Eye (tissue), 1 donor: ENCODE measurements at places on chromosomes 2 and 18.

DNA sequence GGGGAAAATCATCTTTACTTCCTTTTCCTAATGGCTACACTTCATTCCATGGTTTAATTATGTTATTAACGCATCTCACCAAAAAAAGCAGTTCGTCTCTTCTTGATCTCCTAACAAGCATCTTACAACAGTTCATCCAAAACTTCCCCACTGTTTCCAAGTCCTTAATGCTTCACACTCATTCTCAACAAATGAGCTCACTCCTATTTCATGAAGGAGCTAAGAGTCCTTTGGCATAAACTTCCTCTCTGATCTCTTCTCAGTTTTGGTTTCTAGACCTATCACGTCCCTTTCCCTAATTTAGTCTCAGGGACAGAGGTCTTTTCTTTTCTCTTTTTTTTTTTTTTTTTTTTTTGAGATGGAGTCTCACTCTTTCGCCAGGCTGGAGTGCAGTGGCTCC, 205.9 kb upstream of the SLC39A10 start:
- DNase-seq = peak; percentile 9

DNA sequence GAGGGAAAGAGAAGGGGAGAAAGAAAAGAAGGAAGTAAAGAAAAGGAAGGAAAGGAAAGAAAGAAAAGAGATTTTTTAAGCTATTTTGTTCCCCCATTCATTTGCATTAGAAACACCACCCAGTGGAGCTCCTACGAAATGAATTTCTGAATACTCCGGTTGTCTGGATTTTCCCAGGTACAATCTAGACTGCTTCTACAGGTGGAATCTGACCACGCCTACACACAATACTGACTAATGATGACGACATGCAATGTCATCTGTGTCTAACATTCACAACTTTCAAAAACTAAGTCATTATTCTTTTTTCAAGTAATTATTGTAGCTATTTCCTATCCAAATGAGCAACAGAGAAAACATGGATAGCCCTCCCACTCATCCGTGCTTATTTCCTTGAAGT, 121.7 kb downstream of the ZNF516 start:
- no peak for DNase-seq

- no peak for DNase-seq
Observed at GRCh38 chr2:222479859-222480258, 55.5 kb downstream of the SGPP2 start.

DNA sequence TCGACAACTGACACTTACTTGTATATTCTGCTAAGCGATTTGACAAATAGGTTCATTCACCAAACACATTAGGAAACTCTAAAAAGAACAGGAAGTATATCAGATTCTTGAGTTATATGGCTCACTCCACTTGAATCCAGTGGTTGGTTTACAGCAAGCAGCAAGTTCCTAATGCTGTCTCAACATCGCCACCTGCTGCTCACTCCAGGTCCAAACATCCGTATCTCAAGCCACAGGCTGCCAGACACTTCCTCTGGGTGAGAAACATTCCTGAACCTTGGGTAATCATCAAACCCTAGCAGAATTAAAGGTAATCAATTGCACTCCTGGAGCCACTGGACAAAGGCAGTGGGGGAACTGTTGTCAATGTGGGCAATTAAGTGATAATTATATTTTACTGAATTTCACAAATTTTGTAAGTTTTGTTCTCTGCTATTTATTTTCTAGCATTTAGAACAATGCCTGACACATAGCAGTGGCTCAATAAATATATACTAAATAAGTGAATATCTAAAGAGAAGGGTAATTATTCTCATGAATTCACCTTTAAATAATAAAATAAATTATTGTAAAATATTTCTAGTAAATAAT, 107.1 kb upstream of the TTN start:
- peak; percentile 89 for DNase-seq

GRCh38 chr2:104290566-104290891, 563.4 kb upstream of the POU3F3 start:
- DNase-seq = no peak

DNA sequence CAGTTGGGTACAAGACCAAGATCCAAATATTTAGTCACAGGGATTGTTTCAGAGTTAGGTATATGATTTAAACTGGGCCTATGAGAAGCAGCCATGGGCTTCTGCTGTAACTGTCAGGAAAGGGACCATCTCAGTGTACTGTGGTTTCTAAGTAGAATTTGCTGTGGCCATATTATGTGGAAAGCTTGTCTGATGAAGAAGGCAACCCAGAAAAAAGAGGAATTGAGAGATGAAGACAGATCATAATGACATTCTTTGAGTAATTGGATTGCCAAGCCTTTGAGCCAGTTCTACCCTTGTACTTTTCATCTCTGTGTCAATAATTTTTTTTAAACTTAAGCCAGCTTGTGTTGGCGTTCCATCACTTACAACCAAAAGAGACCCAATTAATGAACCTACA, 259.6 kb downstream of the NUP35 start:
- DNase-seq = no peak

DNA sequence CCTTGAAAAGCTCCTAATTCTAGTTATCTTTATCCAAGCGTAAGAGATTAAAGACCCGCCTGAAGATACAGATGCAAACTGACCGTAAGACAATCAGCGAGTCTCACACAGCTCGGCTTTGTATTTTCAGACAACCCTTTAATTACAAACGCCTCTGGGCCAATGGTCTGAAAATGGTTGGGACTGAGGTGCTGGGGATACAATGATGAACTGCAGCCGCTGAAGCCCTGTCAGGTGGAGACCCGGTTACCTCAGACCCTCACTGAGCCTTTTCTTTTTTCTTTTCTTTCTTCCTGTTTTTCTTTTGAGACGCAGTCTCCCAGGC, 715 bp upstream of the CFAP36 start:
- peak; percentile 63 for DNase-seq

GRCh38 chr18:362311-363290, 94.8 kb upstream of the THOC1 start:
- DNase-seq = no peak

DNA sequence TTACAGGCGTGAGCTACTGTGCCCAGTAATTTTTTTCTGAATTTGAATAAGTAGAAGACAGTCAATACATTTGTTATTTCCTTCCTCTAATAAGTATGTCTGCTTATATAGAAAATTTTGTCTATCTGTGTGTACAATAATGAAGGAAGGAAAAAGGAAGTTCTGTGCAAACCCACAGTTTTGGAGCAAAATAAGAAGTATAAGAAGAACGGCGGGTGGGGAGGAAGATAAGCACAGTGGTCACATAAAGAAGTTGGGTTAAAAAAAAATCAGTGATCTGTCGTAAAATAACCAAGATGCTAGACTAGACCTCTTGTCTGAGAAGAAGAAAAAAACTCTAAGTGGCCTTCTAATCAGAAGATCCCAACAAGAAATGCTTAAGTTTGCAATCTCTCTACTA, 20.2 kb downstream of the MGAT4A start:
- DNase-seq = no peak

DNA sequence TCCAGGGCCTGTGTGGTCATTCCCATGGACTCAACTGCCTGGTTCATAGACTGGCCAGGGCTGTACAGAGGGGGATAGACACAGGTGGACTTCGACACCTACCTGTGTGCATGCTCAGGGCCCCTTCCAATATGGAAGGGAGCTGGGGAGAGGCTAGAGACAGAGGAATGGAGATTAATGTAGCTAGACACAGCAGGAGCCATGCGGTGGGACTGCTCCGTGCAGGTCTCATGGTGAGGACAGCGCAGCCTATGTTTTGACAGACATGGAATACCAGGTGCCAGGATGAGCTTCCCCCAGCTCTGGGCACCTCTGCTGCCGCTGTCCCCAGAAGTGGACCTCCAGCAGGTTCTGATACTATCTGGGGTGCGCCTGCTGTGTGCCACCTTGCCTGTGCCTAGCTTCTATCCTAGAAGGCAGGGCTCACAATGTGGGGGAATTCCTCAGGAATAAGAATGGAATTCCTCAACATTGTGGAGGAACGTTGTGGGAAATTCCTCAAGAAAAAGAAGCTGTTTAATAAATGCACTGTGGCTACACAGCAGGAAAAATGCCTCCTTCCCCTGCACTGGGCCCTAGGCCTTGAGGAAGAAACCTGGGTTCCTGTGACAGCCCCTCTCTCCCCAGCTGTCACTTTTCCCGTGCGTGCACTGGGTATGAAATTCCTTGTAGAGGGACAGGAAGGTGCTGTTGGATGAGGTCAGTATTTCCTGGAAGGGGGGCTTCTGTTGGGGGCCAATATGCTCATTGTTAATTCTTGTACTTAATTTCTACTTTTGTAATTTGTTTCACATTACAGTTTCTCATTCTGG, 7.3 kb downstream of the IL1R1 start:
- DNase-seq = no peak

- no peak for DNase-seq
Observed at GRCh38 chr18:54388203-54389142, 30.8 kb downstream of the C18orf54 start.

GRCh38 chr2:30769891-30770462, 37.3 kb downstream of the CAPN13 start:
- no peak for DNase-seq

DNA sequence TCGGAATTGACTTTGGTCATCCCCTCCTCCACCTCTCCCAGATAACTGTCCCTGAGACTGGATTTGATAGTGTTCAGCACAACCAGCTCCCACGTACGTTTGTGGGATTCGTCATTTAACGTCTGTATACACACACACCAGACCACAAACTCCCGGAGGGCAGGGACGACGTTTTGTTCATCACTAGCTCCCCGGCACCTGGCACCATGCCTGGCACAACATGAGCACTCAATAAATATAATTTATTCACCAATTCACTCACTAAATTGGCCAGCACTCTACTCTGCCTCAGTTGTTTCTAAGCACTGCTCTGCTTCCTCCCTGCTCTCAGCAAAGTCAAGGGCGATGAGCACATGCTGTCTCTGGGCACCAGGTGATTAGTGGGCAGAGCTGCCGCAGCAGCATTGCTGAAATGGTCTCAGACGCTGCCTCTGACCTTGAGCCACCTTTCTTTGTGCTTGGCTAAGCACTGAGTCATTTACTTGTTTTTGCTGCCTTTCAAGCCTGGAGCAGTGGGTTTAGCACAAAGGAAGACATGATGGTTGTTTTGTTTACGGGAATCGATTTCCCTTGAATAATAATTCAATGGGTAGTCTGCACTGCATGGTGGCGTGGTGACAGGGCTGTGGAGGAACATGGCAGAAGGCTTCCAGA, 19.3 kb upstream of the LOXHD1 start:
- peak; percentile 52 for DNase-seq

DNA sequence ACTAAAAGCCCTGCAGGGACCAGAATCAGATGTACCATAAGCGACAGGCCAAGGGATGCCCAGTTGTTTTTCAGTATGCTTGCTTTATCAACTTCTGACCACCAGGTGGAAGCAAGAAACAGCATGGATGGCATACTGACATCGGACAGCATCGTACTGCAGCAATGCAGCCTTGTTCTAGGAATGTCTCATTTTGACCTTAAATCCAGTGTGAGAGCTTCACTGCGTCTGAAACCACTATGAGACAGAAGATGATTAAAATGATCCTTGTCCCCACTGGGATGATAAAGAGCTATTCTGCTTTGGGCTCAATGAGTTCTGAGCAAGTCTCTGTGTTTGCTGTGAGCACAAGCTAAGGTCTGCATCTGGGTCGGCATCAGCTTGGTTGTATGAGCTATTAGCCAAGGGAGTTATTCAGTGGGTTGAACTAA, 54.3 kb downstream of the CDK15 start:
- peak; percentile 93 for DNase-seq

DNA sequence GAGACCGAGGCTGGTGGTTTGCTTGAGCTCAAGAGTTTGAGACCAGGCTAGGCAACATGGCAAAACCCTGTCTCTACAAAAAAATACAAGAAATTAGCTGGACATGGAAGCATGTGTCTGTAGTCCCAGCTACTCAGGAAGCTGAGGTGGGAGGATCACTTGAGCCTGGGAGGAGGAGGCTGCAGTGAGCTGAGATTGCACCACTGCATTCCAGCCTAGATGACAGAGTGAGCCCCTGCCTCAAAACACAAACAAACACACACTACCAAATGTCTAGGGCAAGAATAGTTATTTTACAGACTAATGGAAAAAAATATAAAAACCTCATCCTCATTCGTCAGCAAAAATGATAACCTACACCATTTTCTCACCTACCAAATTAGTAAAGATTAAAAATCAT, 15.3 kb downstream of the BUB1 start:
- no peak for DNase-seq

DNA sequence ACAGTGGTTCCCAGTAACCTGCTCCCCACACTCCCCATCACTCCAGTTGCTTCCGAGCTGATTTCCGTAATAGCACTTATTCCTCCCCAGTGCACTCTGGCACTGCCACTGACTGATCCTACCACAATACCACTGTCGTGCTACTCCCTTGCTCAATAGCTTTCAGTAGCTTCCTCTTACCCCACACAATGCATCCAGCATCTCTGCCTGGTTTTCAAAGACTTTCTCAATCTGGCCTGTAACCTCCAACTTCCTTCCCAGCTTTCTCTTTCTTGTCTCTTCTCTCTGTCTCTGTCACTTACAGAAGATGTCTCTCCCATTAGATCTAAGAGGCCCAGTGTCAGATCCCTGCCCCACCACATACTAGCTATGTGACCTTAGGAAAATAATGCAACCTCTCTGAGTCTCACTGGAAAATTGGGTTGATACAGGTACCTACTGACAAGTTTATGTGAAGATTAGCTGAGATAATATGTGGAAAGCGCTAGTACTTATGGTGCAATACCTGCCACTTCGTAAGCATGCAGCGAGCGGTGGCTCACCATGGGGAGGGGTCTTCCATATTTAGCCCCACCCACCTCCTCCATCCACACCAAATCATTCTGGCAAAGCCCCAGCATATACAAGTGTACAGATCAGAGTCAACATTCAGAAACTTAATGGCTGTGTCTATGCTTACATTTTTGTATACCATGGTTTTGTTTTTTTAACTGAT, 36.7 kb downstream of the SFXN5 start:
- no peak for DNase-seq

DNA sequence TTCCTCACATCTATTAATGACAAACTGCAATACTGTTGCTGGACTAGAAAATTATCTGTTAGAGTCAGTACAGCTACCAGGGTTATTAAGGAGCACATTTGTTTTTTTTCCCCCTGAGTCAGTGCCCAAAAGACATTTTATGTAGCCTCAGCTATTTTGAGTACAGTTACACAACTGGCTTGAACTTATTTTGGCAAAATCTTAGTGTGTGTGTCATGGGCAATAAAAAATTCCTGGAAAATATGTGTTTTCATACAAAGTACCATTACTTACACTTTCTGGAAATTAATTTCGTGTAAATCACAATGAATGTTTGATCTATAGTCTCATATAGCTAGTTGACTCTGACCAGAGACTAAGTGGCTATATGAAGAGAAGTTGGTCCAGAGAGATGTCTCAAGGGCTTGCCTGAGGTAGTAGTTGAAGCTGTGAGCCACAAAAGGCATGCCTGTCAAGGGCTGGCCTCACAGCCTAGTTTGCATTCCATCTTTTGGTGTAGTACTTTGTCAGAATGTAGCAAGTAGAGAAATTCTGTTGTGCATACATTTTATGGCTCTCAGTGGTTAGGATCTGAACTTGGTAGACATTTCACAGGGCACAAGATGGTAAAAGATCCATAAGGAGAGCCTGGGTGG, 283.4 kb downstream of the MTX2 start:
- no peak for DNase-seq
